Spinal cord (tissue), 10 donors: ENCODE measurements at places on chromosomes 13 and 19. TPM values are rescaled to one million over a fixed set of nuclear protein-coding genes. Genes with fewer than 3 reads are reported as not detected.

GRCh38 chr13:43784496-43784895 is 2.3 kb downstream of the ENOX1 start:
- no peak overlapping the region for H3K27ac ChIP-seq
- no peak overlapping the region for H3K4me3 ChIP-seq
- peaks cover 15% of the 10 kb centered on the region for H3K4me1 ChIP-seq

DNA sequence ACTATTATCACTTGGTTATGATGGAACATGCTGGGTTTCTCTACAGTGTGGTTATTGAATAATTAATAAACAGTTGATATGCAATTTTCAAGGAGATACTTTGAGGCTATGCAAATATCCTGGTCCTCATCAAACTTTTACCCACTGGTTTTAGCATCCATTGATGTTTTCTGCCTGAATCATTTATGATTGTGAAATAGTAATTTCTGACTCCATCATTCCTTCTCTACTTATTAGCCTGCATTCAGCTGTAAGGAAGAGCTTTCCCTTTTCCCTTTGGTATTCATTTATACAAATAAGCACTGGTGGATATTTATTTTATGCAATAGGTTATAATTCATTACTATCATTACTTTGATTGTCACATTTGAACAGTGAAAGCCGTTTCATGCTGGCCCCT is 13.9 kb upstream of the DNAJC15 start:
- H3K27ac ChIP-seq: no peak overlapping the region
- no peak for DNase-seq
- no peak overlapping the region for H3K4me3 ChIP-seq
- no peaks in the 10 kb centered on the region for H3K4me1 ChIP-seq

- H3K27me3 ChIP-seq: no peaks in the 10 kb centered on the region
- H3K4me3 ChIP-seq: no peak overlapping the region
- no peaks in the 10 kb centered on the region for H3K4me1 ChIP-seq
These were observed 48.0 kb upstream of the IPO5 start for GRCh38 chr13:97905517-97905916.

PLPP2 gene
- total RNA-seq: 11.8 TPM

- no peak for DNase-seq
- no peak overlapping the region for H3K4me3 ChIP-seq
- no peak overlapping the region for H3K27ac ChIP-seq
- peaks cover 18% of the 10 kb centered on the region for H3K4me1 ChIP-seq
- no peaks in the 10 kb centered on the region for H3K27me3 ChIP-seq
These were observed 11.6 kb downstream of the SPATA13 start for GRCh38 chr13:24172071-24172470.

NXNL1 gene
- total RNA-seq: not detected

- no peak for DNase-seq
- no peak overlapping the region for H3K4me3 ChIP-seq
- H3K36me3 ChIP-seq: peaks cover 70% of the 10 kb centered on the region
- H3K27ac ChIP-seq: peak overlapping the region; percentile 81
These were observed 6.1 kb downstream of the SBNO2 start for GRCh38 chr19:1167687-1168571.

- no peak overlapping the region for H3K27ac ChIP-seq
- DNase-seq: no peak
- H3K4me1 ChIP-seq: no peaks in the 10 kb centered on the region
- no peak overlapping the region for H3K4me3 ChIP-seq
These were observed 88.5 kb upstream of the SIAH3 start for GRCh38 chr13:45940061-45940460.

C5AR1 gene
- total RNA-seq: 4.8 TPM

C5AR2 gene
- total RNA-seq: 0.99 TPM

DNA sequence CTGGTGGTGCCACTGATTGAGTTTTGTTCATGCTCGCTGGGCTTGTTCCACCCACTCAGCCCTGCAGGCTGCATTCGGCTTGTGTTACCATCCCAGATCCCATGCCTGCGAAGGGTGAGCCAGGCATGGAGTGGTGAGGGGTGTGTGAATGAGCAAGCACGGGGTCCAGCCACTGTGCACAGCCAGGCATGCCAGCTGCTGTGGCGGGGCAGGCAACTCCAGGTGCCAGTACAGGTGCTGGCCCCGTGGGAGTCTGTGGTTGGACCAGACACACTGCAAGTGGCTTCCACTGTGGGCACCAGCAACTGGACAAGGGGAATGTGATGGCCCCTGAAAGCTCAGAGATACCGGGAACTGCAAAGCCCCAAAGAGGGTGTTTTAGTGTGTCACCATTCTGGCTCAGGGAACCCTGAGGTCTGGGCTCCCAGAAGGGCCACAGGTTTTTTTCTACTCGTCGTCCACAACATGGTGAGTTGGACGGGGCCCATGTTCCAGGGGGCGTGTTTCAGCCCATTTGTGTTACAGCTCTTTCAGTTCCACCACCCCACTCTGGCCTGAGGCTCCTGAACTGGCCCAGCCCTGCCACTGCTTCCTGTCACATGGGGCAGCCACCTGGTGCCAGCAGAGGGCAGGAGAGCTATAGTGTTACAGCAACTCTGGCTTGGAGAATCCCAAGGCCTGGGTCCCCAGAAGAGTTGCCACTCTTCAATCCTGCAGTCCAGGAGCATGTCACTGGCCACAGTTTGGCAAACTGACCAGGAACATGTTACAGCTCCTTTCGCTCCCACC is 217.0 kb upstream of the OBI1 start:
- no peaks in the 10 kb centered on the region for H3K4me1 ChIP-seq
- no peak for DNase-seq

GRCh38 chr19:49767967-49768581 is 1.3 kb downstream of the AP2A1 start:
- H3K4me3 ChIP-seq: peak overlapping the region; percentile 92
- no peaks in the 10 kb centered on the region for H3K27me3 ChIP-seq
- H3K4me1 ChIP-seq: peaks cover 23% of the 10 kb centered on the region
- no peak overlapping the region for H3K27ac ChIP-seq
- DNase-seq: no peak

GRCh38 chr19:9847087-9847671 is 12.1 kb downstream of the PIN1 start:
- no peak overlapping the region for H3K27ac ChIP-seq
- H3K4me3 ChIP-seq: no peak overlapping the region
- H3K4me1 ChIP-seq: peaks cover 51% of the 10 kb centered on the region
- no peaks in the 10 kb centered on the region for H3K27me3 ChIP-seq
- peaks cover 87% of the 10 kb centered on the region for H3K36me3 ChIP-seq

GRCh38 chr13:62299988-62300387 is 884.3 kb upstream of the PCDH20 start:
- H3K4me3 ChIP-seq: no peak overlapping the region
- no peak for DNase-seq

DACT3 gene
- total RNA-seq: 12.8 TPM

GRCh38 chr13:88925954-88926353 is 1254.8 kb downstream of the SLITRK5 start:
- no peak overlapping the region for H3K27ac ChIP-seq
- no peaks in the 10 kb centered on the region for H3K36me3 ChIP-seq
- H3K4me3 ChIP-seq: no peak overlapping the region

GRCh38 chr13:110618167-110618566 is 2.8 kb downstream of the NAXD start:
- H3K36me3 ChIP-seq: peaks cover 10% of the 10 kb centered on the region
- no peak overlapping the region for H3K4me3 ChIP-seq
- H3K27me3 ChIP-seq: no peaks in the 10 kb centered on the region
- no peak for DNase-seq

DNA sequence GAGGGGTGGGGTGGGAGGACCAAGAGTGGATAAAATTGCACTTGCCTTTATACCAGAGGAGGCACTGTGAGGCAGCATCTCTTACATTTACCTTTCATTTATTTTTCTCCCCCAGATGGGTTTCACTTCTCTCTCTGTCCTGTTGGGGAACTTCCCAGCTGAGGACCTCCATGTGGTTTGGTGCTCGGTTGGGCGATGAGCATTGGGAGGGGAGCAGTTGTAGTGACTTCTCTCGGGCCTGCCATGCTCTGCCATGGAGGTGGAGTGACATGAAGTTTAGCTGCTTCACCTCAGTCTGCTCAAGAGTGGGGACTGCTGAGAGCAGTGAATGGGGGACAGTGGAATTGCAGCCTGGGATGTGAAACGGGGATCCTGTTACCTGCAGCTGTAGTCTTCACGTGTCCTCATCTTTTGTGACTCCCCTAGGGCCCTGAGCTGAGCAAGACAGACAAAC is 23.1 kb upstream of the CXCL17 start:
- DNase-seq: no peak
- peaks cover 11% of the 10 kb centered on the region for H3K4me1 ChIP-seq
- H3K27me3 ChIP-seq: no peaks in the 10 kb centered on the region
- no peak overlapping the region for H3K4me3 ChIP-seq
- H3K27ac ChIP-seq: no peak overlapping the region
- H3K36me3 ChIP-seq: no peaks in the 10 kb centered on the region

DNA sequence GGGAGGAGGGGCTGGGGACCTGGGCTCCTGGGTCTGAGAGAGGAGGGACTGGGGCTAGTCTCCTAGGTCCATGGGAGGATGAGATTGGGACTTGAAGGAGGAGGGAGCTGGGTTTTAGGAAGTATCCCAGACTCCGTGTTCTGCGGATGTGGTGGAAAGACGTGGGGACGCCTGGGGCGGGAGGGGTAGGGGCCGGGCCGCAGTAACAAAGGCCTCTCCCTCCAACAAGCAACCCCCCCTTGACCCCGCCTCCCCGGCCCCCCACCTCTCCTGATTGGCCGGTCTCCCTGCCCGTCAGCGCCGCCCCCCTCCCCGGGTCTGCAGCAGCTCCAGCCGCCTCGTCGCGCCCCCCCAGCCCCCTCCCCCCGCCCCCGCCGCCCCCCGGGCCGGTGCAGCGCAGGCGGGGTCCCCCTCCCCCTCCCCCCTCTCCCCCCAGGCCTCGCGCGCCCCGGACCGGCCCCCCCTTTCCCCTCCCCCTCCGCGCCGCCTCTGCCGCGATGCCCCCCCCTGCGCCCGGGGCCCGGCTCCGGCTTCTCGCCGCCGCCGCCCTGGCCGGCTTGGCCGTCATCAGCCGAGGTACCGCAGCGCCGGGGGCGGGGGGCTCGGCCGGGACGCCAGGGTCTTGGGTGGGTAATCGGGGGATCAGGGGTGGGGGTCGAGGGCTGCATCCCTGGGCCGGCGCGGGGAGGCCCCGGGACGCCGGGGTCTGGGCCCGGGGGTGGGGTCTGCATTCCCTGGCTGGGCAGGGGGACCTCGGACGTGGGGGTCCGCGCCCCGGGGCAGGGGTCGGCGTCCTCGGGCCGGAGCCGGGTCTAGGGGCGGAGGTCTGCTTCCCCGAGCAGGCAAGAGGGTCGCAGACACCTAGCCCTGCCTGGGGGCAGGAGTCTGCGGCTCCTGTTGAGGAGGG is at the start of gene IGLON5:
Gene IGLON5 (plus strand): TSS at position 294 of the 907 bp plus-strand sequence. CDS start 204 bp downstream, at position 498.
- peak within 1 kb of the TSS; percentile 38 for H3K4me3 ChIP-seq
- peak; percentile 65 for DNase-seq
- no peaks in the 10 kb centered on the region for H3K27me3 ChIP-seq
- peaks cover 3% of the 10 kb centered on the region for H3K36me3 ChIP-seq
- H3K27ac ChIP-seq: no peak within 1 kb of the TSS

DNA sequence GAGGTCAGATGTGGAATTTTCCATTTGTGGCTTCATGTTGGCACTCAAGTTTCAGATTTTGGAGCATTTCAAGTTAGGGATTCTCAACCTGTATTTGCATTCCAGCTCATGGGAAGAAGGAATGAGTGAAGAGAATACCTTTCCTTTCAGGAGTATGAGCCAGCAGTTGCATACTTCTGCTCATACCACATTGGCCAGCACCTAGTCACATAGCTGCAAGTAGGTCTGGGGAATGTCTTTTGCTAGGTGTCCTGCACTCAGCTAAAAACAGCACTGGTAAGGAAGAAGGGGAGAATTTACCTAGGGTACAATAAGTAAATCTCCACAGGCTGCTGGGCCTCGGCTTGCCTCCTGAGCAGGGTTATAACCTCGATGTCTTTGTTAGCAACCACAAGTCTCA is 24.6 kb upstream of the ATP8A2 start:
- no peaks in the 10 kb centered on the region for H3K27me3 ChIP-seq
- DNase-seq: no peak
- H3K27ac ChIP-seq: no peak overlapping the region
- no peaks in the 10 kb centered on the region for H3K36me3 ChIP-seq
- no peak overlapping the region for H3K4me3 ChIP-seq

KL gene
- 2.9 TPM for total RNA-seq

- H3K36me3 ChIP-seq: no peaks in the 10 kb centered on the region
- DNase-seq: no peak
- no peaks in the 10 kb centered on the region for H3K4me1 ChIP-seq
- no peak overlapping the region for H3K27ac ChIP-seq
These were observed 94.1 kb downstream of the HSPH1 start for GRCh38 chr13:31067416-31068118.

APLP1 gene
- total RNA-seq: 237 TPM

LAIR2 gene
- total RNA-seq: not detected

DNA sequence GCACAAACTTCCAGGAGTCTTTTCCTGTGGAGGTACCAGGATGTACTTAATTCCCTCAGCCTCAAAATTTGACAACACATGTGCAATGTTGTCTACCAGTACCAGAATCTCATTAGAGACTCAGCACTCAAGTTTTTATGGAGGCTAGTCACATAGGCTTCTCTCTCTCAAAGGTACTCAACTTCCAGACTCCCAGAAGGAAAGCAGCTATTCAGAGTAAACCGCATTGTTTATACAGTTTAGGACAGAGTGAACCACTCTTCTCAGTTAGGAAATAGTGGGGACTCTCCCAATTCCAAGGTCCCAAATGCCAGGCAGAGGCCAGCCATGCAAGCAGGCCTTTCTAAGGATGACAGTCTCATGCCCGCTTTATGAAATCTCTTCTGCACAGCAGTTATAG is 8.5 kb upstream of the C1QTNF9B start:
- no peak overlapping the region for H3K4me3 ChIP-seq
- peaks cover 13% of the 10 kb centered on the region for H3K4me1 ChIP-seq
- H3K36me3 ChIP-seq: no peaks in the 10 kb centered on the region
- H3K27ac ChIP-seq: no peak overlapping the region
- no peak for DNase-seq
- peaks cover 15% of the 10 kb centered on the region for H3K27me3 ChIP-seq

C1QTNF9B gene
- total RNA-seq: 0.10 TPM

GRCh38 chr13:41751277-41751676 is 209.6 kb downstream of the VWA8 start:
- no peaks in the 10 kb centered on the region for H3K27me3 ChIP-seq
- no peak overlapping the region for H3K27ac ChIP-seq
- peak; percentile 11 for DNase-seq
- no peaks in the 10 kb centered on the region for H3K4me1 ChIP-seq
- H3K4me3 ChIP-seq: no peak overlapping the region
- H3K36me3 ChIP-seq: no peaks in the 10 kb centered on the region

ZNF677 gene
- 47.9 TPM for total RNA-seq

MED29 gene
- total RNA-seq: 17.8 TPM

DNA sequence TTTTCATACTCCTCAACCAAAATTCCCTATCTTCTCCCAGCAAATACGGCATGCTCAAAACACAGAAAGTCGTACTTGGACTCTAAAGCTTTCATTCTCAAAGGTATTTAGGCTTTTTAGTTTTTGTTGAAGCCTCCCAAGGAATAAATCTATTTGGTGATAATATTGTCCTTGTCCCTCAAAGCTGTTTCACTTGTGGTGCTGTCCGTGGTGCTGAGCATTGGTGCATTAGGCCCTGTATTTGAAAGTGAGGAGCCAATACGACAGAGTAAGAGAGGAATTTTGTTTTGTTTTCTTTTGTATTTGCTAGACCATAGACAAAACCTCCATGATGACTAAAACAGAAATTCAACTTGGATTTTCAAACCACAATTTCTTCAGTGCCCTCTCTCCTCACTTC is 3.2 kb upstream of the LGALS13 start:
- H3K27me3 ChIP-seq: no peaks in the 10 kb centered on the region
- no peak overlapping the region for H3K27ac ChIP-seq
- DNase-seq: peak; percentile 6

- no peak overlapping the region for H3K4me3 ChIP-seq
- DNase-seq: no peak
- no peaks in the 10 kb centered on the region for H3K27me3 ChIP-seq
- no peaks in the 10 kb centered on the region for H3K36me3 ChIP-seq
- no peaks in the 10 kb centered on the region for H3K4me1 ChIP-seq
- H3K27ac ChIP-seq: no peak overlapping the region
These were observed 443.7 kb upstream of the PRR20A start for GRCh38 chr13:56697011-56697410.
